ENCODE measurements at places on chromosomes 3 and 15.

GRCh38 chr3:64266065-64266931 lies 41.0 kb upstream of the PRICKLE2 start:
- no peak for DNase-seq

GRCh38 chr15:67480741-67481140 lies 40.2 kb upstream of the C15orf61 start:
- no peak for DNase-seq

DNA sequence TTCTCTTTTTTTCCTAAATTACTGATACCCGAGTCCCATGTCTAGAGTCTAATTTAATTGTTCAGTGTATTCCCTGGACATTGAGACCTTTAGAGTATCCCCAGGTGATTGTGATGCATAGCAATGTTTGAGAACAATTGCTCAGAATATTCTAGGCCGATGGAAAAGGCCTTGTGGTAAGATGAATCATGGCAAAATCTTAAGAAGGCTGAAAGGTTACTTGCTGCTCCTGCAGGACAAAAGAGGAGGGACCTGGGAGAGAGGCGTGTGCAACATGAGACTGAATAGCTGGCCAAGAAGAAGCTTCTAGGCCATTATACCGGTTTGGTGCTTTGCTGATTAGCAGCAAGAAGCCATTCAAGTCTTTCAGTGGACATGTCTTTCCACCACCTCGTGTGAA lies 256.6 kb downstream of the ROBO2 start:
- no peak for DNase-seq

GRCh38 chr15:88152672-88153071 lies 103.9 kb downstream of the NTRK3 start:
- DNase-seq: no peak

- no peak for DNase-seq
Observed at GRCh38 chr3:141992512-141992911, 116.1 kb downstream of the ATP1B3 start.

DNA sequence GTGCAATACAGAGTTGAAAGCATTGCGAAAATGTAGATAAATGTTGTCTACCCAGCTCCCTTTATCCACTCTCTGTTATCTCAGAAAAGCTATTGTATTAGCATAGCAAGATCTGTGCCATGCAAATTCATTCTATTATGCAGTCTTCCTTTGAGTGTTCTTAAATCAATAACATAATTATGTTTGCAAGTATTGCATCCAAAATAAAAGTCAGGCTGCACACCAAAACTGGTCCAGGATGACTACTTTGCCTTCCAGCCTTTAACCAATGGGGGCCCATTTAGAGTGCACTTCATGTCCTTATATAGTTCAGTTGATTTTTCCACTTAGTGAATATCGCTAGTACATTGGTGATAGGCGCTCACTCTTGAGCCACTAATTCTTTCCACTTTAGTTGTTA lies 107.4 kb upstream of the MLF1 start:
- DNase-seq: no peak

DNA sequence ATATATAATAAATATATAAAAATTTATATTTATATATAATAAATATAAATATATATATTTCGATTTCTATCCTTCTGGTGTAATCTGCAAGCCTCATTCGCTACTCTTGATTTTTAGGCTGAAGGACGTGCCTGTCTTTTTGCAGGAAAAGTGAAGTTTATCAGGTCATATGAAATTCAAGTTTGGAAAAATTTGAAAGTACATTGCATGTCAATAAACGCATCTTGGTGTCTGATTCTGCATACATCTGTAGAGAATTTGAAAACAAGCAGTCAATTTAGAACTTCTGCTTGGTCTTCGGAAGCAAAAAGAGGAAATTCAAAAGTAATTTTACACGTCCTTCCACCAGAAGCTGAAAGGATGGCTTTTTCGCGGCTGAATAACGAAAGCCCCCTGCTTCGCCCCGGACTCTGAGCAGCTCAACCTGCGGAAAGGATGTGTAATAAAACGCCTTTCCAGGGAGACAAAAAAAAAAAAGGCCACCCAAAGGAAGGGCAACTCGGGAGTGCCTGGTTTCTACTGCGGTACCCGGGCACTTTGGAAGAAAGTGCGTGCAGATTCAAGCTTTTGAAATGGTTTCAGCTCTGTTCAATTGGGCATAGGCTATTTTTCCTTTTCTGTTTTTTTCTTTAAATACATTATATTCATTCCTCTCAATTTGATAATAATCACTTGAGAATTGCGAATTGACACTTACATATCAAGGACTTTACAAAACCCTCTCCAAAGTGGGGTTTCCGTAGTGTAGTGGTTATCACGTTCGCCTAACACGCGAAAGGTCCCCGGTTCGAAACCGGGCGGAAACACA lies 1.5 kb upstream of the MYNN start:
- no peak for DNase-seq

GRCh38 chr3:127151251-127151564 lies 41.7 kb upstream of the PRR23E start:
- DNase-seq: no peak

- no peak for DNase-seq
Observed at GRCh38 chr15:62404194-62404985, 239.3 kb upstream of the C2CD4B start.

DNA sequence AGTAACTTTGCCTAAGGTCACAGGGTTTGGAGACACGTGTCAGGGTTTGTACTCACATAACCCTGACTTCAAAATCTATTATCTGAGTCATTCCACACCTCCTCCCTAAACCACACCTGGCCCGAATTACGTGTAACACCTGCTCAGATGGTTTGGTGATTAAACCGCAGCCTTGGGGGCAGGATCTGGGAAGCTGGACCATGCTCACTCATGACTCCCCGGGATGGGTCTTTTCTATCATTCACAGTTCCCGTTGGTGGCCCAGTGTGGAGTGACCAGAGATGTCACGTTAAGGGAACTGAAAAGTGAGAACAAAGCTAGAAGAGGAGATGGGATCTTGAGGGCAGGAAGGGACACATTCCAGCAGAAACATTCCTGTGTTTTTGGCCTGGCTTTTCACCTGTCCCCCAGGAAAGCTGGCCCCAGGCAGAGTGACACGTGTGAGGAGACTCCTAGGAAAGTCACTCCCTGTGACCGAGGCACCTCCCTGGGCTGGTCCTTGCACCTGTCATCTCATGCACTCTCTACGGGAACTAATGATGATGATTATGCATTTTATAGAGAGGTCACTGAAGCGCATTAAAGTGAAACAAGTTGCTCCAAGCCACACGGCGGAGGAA lies 75.4 kb upstream of the POMGNT2 start:
- DNase-seq: no peak

- no peak for DNase-seq
Observed at GRCh38 chr3:42502429-42503250, at the start of gene VIPR1. TSS of gene VIPR1 (plus strand) at chr3:42502643. CDS start at chr3:42502736, 93 bp downstream.

DNA sequence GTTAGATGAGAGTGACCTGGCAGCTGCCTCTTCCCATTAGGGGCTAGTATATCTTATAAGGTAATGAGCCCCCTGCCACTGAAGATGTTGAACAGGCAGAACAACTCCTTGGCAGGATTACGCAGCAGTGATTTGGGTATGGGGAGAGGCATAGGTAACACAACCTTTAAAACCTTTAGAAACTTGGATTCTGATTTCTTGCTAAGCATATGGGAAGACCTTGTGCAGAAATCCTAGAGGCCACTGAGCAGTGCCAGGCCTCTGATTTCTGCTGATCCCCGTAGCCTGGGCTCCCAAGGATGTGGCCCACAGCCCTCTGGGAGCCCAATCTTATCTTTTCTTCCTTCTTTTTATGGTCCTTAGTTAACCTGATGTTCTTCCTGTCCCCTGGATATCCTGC lies 237.9 kb upstream of the ROPN1 start:
- no peak for DNase-seq

- DNase-seq: no peak
Observed at GRCh38 chr15:41284427-41285177, 47.8 kb downstream of the OIP5 start.

- no peak for DNase-seq
Observed at GRCh38 chr3:197186887-197187588, 111.4 kb downstream of the DLG1 start.

DNA sequence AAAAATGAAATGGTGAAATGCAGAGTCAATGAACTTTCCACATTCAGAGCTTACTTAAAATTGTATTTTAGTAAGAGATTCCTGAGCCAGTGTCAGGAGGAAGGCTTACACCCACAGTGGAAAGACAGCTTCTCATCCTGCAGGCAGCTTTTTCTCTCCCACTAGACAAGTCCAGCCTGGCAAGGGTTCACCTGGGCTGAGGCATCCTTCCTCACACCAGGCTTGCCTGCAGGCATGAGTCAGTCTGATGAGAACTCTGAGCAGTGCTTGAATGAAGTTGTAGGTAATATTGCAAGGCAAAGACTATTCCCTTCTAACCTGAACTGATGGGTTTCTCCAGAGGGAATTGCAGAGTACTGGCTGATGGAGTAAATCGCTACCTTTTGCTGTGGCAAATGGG lies 3.1 kb downstream of the CCR4 start:
- no peak for DNase-seq

DNA sequence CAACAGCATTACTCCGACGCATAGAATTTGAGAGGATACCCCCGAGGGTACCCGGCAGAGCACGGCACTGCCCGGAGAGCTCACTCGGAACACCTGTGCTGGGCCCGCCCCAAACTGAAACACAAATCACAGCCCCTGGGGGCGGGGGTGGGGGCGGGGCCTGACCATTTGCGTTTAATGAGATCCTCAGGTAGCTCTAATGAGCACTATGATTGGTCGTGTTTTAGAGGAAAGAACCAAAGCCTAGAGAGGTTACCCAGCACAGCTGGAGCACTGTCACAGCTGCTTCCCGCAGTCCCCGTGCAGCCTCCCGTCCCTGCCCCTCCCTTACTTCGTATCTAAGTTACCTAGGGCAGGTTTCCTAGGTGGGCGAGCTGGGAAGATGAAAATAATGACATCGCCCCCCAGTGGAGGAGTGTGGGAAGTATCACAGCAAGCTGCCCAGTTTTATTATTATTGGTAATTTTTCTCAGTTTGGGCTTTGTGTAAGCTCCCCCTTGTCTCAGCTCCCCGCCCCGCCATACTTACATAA lies 187.1 kb downstream of the PDE8A start:
- no peak for DNase-seq

Data from cortex of kidney (tissue), 1 donor.